GM23248 (cell line): ENCODE measurements at places on chromosomes 3 and 15. TPM values are rescaled to one million over a fixed set of nuclear protein-coding genes. Genes with fewer than 3 reads are reported as not detected.

DNA sequence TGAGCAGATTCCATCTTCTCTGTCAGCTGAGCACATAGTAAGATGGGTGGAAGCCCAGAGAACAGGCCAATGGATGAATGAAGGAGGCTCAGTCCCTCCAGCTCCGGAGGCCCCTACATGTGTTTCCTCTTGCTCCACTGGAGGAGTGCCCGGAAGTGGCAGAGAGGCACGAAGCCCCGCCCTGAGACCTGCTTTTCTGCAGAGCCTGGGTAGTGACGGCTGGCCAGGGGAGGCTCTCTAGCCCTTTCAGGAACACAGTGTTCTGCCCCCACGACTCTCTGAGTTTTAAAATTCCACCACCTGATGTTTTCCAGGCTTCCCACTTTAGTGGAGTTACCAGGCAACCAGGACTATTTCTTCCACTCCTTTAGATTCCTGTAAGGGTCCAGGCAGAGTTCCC lies 149.4 kb upstream of the SLC6A11 start:
- no peak for DNase-seq

Gene CKMT1B
- not detected in 2 replicates for polyA plus RNA-seq

GRCh38 chr3:158102242-158103080 lies 3.8 kb downstream of the SHOX2 start:
- no peak for DNase-seq

- DNase-seq = peak; percentile 74
These were observed at the start of gene ZNF710 for GRCh38 chr15:90001062-90001682. ZNF710 (plus strand) TSS chr15:90001324; CDS start chr15:90067138, 65,814 bp downstream.

DNA sequence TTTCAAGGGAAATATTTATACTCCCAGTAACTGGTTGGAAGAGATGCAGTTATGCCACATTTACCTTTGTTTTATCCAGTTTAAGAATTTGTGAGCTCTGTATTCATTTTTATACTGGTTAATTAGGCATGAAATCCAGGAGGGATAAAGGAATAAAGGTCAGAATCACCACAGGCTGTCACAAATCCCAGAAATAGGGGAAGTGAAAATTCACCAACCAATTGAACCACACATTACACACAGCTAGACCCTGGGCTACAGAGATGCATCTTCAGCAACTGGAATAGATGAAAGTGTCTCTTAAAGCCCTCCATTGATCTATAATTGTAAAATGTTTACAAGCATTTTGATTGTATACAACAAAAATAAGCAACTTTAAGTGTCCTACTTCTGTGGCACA lies 18.5 kb downstream of the SERPINI1 start:
- DNase-seq = no peak

GRCh38 chr3:36538136-36538749 lies 157.9 kb downstream of the STAC start:
- peak; percentile 15 for DNase-seq

Gene EFHB
- polyA plus RNA-seq = 1.0 and 1.3 TPM in 2 replicates

DNA sequence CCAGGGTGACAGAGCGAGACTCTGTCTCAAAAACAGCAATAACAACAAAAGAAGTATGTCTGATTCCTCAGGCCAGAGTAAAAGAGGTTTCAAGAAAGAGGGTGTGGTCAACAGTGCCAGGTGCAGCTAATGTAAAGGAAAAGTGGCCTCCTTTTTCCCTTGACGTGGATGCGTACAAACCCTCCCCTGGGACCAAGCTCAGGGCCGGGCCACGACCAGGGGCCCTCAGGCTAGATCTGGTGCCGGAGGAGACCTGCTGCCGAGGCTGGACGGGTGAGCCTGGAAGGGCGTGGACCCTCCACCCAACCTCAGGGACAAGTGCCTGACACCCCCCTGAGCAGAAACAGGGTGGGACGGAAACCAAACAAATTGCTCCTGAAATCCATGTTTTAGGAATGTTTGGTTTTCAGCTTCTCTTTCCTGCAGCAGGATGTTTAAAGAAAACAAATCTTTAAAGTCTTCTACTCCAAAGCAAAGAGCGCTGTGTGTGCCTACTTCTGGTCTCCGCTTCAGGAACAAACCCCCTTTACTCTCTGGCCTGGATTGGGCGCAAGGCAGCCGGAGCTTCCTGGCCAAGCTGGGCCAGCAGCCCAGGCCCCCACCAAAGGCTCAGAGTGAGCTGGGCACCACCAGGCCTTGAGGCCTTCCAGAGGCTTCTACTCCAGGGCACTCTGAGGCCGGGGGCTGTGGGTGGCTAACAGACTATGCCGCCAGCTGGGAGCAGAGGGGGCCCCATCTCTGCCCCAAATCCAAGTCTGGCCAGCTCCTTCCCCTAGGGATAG lies 21.4 kb downstream of the ZDHHC19 start:
- DNase-seq = no peak

DNA sequence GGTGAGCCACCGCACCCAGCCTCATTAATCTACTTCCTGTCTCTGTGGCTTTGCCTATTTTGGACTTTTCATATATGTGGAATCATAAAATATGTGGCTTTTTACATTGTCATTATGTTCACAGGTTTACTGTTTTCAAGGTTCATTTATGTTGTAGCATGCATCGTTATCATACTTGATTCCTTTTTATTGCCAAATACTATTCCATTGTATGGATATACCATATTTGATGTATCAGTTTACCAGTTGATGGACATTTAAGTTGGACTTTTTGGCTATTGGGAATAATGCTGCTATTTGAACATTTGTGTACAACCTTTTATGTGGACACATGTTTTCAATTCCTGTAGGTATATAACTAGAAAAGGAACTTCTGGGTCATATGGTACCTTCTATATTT lies 14.0 kb downstream of the GXYLT2 start:
- DNase-seq = no peak

GRCh38 chr15:63198371-63199250 lies 9.2 kb downstream of the RAB8B start:
- DNase-seq = peak; percentile 34

DNA sequence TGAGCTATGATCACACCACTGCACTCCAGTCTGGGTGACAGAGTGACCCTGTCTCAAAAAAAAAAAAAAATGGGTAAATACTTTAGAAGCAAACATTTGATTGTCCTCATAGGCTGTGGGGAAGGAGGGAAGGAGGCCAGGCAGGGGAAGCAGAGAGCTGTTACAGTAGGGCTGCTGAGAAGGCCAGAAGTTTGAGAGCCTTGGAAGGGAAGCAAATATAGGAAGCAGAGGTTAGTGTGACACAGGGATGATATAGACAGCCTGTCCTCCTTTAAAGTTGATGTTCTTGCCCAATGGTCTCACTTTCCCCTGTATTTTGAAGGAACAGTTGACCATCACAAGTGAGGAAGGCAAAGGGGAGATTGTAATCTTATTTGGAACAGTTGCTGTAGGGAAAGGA lies 5.3 kb upstream of the ALPK3 start:
- DNase-seq = no peak

DNA sequence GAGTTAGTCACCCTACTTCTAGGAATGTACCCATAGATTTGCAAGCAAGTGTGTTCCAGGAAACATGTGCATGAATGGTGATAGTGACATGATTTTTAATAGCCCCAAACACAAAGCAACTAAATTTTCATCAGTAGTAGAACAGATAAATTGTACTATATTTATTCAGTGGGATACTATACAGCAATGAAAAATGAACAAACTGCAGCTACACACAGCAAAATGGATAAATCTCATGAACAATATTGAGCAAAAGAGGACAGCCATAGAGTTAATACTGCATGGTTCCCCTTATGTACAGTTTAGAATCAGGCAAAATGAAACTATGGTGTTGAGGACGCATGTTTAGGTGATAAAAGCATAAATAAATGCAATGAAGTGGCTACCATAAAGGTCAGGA lies 26.0 kb downstream of the MESP1 start:
- no peak for DNase-seq

DNA sequence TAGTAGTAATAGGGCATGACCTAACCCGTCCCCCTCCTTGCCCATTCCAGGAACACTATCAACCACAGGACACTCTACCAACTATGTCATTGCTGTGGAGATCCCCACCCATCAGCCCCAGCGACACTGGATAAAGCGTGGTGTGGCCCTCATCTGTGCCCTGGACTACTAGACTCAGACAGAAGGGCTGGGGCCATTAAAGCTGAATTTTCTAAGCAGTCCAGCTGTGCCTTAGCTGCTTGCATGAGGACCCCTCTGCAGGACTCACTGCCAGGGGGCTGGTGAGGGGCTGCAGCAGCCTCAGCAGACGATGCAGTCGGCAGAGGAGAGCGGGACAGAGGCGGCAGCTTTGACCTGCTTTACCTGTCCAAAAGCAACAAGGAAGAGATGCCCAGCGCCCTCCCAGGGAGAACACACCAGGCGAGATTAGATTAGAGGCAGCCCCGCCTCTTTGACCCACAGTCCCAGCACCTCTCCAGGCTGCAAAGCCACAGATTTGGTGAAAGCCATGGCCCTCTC lies 44.6 kb downstream of the SEMA3G start:
- no peak for DNase-seq

GRCh38 chr3:61450866-61451265 lies 110.5 kb upstream of the PTPRG start:
- no peak for DNase-seq

Gene NDUFAF3
- polyA plus RNA-seq = 211 and 218 TPM in 2 replicates

DNA sequence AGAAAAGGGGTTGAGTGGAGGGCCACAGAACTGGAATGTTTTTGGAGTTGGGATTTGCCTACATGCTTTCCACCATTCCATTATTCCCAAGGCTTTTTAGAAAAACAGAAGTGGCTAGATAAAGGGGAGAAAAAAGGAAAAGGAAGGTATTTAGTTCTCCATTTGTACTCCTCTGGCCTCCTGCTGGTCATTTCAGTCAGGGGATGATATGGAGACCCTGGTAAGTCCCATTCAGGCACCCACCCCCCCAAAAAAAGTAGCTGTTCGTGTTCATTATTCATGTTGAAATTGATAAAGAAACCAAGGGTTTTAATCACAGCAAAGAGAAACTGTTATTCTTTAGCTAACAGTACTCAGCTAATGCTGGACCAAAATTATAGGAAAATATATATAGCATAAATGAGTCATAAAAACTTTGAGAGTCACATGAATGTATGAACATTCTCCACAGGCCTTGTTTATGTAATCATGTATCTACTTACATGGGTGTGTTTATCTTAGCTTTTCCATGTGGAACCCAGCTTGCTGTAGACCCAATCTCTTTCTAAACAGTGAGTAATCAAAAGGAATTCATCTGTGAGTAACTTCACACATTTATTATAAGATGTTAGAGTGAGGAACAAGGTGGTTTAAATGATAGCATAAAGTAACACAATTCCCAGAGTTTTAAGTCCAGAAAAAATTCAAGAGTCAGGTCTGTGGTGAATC lies 167.2 kb downstream of the KCNMB2 start:
- DNase-seq = peak; percentile 8

Gene PARP15
- polyA plus RNA-seq = 0.29 TPM in 2 replicates

DNA sequence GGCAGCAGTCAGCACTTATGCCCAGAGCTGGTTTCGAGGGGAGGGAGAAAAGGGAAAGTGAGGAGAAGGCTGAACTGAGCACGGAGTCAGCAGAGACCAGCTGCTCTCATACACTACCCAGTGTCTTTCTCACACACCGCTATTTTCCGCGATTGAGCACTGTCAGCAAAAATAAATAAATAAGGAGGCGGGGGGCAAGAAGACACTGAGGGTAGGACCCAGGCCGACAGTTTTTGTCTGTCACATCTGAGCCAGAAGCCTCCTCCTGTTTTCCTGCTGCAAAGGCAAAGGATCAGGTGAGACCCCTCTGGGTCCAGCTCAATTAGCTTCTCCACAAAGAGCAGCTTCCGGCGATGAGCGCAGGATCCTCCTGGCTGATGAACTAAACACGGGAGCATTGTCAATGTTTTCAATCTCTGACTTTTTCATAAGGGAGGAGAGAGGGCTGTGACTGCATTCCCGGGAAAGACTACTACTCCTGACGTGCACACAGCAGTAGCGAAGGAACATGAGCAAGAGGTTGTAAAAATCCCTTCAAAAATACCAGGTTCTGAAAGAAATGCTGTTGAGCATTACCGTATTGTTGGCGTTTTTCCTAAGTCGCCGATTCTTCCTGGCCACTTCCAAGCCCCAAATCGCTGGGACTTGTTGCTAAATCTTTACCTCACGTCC lies 1.3 kb downstream of the FRMD5 start:
- DNase-seq = peak; percentile 64

- DNase-seq = no peak
These were observed 163.4 kb downstream of the PTPRG start for GRCh38 chr3:61724801-61725200.

- DNase-seq = peak; percentile 52
These were observed 15.1 kb downstream of the ABI3BP start for GRCh38 chr3:100978011-100978659.

DNA sequence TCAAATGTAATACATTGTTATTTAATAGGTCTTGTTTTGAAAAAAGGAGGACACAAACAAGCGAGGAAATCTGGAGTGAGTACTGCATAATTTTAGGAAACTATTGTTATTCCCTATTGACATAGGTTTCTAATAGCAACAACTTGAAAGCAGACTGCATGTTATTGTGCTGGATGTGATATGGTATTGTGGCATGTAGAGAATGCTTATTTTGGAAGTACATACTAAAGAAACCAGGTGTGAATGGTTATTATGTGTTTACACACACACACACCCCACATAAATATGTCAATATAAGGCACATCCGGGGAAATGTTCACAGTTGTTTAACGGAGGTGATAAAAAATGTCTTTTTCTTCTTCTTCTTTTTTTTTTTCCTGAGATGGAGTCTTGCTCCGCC lies 5.9 kb upstream of the MORF4L1 start:
- peak; percentile 7 for DNase-seq

Gene FMN1
- polyA plus RNA-seq = 0.93 and 1.4 TPM in 2 replicates
